ENCODE measurements at places on chromosomes 5 and 9.

DNA sequence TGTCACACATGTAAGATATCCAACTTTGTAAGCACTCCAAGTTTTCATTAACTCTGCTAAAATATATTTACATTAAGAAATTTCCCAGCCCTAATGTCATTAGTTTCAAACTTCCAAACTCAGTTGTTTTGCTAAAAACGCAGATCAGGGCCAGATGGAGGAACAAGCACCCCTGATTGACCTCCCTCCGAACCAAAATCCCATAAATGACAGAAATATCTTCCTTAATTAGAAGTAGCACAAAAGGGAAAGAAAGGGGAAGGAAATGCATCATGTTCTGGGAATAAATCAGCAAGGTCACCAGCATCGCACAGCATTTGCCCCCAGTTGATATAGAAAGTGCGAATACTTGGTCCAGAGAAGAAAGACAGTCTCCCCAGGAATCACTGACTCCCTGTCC, 61.4 kb upstream of the RUFY1 start:
- no peak for DNase-seq

- peak; percentile 51 for DNase-seq
These were observed 64.0 kb downstream of the RETREG1 start for GRCh38 chr5:16552666-16553343.

- DNase-seq: no peak
These were observed 363.3 kb upstream of the MEF2C start for GRCh38 chr5:89246252-89246651.

- DNase-seq: no peak
These were observed 72.3 kb upstream of the CDH6 start for GRCh38 chr5:31121224-31121623.

- DNase-seq: peak; percentile 16
These were observed 81.4 kb downstream of the SPATA31C2 start for GRCh38 chr9:88056876-88057275.

- DNase-seq: no peak
These were observed 383.5 kb downstream of the RASEF start for GRCh38 chr9:82679472-82679871.

GRCh38 chr5:100518377-100518776, 16.8 kb upstream of the FAM174A start:
- DNase-seq: no peak

All from Caki2 (cell line).